Mesenchymal stem cell (in vitro differentiated cells and primary cell): ENCODE measurements at places on chromosomes 6 and 20.

- no peak for DNase-seq
Observed at GRCh38 chr6:159506048-159506447, 187.0 kb downstream of the SOD2 start.

GRCh38 chr6:42989923-42990322 lies 5.6 kb downstream of the PPP2R5D start:
- DNase-seq: no peak

DNA sequence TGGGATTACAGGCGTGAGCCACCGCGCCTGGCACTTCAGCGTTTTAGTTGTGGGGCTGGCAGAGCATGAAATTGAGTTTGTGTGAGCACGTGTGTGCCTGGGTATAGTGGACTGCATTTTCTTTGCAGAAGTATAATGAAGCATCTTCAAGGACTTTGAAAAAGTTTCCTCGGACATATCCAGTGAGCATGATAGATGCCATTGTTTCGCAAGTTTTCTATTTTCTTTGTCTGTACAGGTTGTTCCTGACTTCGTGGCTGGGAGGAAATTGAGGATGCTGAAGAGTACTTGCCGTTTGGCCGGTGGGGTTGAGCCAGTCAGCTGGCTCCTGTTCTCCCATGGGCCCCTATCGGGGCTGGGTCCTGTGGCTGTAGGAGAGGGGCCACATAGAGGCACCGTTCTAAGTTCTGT lies 55.9 kb downstream of the RREB1 start:
- no peak for DNase-seq

DNA sequence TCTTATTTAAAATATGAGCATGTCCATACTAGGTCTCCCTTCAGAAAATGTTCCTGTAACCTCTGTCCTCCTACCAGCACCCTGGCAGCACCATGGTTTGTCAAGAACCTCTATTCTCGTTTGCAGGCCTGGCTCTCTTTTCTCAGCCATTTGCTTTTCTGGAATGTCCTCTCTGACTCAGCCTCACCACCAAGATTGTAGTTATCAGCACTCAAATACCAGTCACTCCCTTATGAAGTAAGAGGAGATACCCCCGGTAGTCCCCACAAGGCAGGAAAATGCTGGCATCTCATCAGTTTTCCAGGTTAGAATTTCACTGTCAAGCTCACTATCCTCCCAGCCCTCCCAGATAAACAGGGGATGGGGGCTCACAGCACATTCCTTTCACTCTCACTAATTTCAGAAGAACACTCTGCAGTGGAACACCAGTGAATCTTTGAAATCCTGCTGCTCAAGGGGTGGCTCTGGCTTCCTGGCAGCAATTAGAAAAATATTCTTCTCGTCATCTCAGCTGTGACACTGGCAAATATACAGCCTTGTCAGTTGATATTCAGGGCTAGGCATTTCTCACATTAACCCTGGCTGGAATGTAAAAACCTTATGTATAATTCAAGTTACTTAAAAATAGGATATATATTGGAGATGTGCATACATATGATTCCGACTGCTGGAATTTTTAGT lies 129.2 kb downstream of the TBX18 start:
- DNase-seq: peak; percentile 61

DNA sequence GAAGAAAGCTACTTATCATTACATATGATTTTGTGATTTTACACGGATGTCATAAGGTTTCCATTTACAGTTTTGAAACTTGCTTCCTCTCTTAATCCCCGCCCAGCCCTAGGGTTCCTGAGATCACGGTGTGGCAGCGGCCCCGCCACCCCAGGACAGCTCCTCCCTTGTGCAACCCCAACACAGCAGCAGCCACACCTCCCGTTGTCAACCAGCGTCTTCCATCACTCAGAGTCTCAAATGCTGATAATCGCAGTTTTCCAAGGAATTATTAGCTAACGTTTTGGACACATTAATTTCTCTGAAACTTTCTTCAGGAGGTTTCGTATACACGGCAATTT lies 204.8 kb downstream of the THBS2 start:
- DNase-seq: no peak

- no peak for DNase-seq
Observed at GRCh38 chr6:88880021-88880420, 83.4 kb downstream of the RNGTT start.

- DNase-seq: no peak
Observed at GRCh38 chr6:106643061-106643460, 13.7 kb downstream of the QRSL1 start.

DNA sequence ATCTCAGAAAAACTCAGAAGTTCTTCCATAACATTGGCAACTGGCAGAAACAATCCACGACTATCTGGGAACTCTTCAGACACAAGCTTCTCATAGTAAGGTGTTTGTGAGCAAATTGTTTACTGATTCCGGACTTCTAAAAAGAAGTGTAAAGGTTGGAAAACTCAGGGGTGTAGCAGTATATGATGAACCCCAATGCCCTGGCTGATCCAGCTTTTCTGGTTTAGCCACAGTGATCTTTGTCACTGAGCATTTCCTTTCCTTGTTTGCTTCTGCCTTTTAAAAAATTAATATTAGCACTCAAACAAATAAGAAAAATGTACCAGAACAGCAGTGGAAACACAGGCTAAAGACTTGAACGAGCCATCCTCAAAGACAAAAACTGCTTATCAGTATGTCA lies 4.9 kb downstream of the RGS17 start:
- DNase-seq: no peak
